ENCODE measurements at places on chromosomes 11 and 22.

DNA sequence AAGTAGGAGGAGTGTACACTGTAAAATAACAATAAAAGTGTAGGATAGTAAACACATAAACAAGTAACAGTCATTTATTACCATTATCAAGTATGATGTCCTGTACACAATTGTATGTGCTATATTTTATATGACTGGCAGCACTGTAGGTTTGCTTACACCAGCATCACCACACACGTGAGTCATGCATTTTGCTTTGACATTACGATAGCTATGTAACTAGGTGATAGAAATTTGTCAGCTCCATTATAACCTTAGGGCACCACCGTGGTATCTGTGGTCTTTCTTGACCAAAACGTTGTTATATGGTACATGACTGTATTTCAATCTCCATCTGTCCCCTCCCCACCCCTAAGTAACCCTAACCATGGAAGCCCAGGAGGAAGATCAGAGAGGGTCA lies 1.1 kb downstream of the DNAL4 start:
- no peak for DNase-seq

DNA sequence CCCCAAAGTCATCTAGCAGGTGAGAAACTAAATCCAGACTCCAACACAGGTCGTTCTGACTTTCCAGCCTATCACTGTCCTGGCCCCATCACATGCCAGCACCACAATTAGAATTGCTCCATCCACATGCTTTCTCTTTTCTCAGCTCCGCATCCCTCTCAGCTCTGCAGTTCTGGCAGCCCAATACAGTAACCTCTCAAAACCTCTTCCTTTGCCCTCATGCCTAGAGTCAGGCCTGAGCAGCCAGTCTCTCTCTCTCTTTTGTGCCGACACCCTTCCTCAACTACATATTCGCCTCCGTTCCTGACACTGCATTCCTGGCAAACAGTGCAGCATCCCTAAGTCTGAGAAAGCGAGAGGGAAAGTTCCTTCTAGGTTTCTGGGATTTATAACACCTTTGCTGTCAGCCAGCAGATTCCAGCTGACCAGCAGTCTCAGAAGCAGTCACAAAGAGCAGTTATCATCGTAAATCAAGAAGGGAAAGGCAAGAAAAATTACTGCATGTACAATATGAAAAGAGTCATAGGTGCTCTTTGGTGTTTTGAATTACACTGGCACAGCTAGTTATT lies 258.0 kb downstream of the FAT3 start:
- DNase-seq, result no peak

DNA sequence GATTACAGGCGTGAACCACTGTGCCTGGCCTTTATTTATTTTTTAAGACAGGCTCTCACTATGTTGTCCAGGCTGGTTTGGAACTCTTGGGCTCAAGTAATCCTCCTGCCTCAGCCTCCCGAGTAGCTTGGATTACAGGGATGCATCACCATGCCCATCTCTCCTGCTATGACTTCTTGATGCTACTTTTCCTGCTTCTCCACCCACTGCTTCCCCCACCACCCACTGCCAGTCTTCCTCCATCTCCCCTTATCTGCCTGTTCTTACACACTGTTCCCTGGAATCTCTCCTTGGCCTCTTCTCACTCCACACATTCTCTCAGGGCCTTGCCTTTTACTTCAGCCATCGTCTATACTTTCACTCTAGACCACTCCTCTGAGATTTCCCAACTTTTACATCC lies 17.3 kb upstream of the TPP1 start:
- no peak for DNase-seq

DNA sequence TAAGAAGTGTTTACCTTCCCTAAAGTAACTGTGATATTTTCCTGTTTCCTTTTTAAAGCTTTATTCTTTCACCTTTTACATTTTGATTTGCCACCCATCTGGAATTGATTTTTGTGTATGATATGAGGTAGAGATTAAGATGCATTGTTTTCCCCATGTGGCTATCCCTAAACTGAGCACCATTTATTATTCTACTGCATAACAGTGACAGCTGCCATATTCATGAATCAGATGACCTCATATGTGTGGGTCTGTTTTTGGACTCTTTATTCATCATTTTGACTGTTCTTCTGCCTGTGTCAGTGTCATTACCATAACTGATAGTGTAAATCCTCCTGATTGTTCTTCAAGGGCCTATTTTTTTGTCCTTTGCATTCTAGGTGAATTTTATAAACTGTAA lies 50.8 kb downstream of the HIPK3 start:
- peak; percentile 6 for DNase-seq

DNA sequence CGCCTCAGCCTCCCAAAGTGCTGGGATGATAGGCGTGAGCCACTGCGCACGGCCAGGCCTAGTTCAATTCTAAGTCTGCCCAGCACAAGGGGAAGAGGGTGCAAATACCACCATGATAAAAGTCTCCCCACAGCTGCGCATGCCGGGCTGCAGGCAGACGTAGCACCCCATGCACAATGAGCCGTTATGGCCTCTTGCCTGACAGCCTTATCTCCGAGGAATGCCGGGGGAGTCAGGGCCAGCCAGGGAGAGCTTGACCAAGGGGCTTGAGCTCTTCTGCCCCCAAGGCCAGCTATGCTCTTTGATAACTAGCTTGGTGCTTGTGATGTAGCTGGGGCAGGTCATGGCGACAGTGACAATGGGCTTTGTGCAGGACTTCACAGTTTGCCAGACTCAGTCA lies 13.7 kb upstream of the SCUBE1 start:
- no peak for DNase-seq

DNA sequence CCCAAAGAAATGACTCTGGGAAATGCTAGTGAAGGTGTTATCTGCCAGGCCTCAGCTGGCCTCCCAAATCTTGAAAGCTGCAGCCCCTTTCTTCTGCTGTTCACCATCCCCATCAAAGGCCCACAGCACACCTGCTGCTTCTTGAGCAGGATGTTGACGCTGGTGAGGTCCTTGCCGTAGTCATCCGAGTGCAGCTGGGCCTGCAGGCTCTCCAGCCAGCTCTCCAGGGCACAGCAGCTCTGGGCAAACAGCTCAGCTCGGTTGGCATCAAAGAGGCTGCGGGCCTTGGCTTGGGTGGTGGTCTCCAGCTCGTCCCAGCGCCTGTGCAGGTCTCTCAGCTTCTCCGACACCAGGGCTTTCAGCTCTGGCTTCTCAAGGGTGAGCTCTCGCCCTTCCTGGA lies 18.5 kb upstream of the RBM4B start:
- no peak for DNase-seq

DNA sequence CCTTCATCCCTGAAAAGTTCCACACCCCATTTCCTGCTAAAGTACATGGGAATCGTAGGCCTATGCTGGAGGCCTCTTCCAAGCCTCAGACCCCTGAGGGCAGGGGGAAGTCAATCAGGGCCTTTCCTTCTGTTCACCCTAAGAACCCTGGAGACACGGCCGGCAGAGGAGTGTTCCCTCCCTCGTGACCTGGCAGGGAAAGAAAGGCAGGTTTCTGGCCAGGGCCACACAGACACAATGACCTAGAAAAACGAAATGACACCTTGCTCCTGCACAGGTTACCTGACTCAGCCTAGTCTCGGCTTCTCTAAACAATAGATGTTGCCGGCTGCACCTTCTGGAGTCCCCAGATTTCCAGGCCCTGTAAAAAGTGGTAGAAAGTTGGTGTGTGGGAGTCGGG lies 60.6 kb upstream of the CADM1 start:
- DNase-seq, result no peak

DNA sequence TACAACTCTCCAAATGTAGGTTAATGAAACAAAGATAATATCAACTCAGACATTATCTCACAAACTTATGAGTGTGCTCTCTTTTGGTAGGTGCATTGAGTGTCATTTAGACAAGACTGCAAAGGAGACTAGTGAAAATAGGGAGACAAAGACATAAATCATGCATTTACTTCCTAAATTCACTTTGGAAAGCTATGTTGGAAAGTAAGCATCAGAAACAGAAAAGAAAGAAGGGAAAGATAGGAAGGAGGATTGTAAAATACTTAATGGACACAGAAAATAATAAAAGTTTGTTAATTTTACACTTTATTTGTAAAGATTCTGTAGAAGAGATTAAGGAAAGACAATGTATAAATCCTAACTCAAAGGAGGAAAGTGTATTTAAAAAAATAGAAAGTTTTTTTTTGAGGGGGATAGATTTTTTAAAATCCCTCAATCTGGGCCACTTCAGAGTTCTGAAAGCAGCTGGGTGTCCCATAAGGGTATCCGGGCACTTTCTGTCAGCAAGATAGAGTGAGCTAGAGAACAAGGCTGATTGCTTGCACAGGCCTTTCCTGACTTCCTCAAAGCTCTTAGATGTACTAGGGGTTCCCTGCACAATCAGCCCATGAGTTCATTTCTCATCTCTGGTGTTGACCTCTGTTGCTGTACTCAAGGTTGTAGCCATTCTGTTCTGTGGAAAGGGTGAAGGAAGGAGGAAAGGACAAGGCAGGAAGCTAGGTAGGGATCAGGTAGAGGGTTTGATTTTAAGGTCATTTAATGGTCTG lies 22.4 kb upstream of the RDX start:
- DNase-seq, result no peak

DNA sequence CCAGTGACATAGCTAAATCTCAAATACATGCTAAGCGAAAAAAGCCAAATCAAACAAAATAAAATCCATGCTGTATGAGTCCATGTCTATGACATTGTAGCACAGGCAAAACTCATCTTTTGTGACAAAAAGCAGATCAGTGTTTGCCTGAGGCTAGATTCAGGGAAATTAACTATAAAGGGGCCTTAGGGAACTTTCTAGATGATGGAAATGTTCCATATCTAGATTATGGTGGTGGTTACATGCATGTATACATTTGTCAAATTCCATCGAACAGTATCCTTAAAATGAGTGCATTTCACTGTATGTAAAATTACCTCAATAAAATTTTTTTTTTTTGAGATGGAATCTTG lies 14.9 kb downstream of the CD5 start:
- no peak for DNase-seq

- DNase-seq, result no peak
These were observed 8.5 kb downstream of the BATF2 start for GRCh38 chr11:64987998-64988854.

DNA sequence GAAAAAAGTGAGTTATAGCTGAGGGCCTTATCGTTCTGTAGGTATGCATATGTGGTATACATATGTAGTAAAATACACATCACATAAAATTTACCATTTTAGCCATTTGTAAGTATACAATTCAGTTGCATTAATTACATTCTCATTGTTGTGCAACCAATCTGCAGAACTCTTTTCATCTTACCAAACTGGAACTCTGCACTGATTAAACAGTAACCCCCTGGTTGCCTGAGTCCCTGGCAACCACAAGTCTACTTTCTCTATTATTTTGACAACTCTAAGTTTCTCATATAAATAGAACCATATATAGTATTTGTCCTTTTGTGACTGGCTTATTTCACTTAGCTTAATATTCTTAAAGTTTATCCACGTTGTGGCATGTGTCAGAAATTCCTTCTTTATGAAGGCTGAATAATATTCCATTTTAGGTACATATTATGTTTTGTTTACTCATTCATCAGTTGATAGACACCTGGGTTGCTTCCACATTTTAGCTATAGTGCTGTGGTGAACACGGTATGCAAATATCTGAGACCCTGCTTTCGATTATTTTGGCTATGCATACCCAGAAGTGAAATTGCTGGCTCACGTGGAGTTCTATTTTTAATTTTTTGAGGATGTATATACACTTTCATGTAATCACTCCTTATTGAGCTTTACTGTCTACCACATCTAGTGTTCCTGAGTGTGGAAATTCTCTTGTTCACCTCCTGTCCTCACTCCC lies 1.6 kb upstream of the DDX10 start:
- DNase-seq, result no peak

DNA sequence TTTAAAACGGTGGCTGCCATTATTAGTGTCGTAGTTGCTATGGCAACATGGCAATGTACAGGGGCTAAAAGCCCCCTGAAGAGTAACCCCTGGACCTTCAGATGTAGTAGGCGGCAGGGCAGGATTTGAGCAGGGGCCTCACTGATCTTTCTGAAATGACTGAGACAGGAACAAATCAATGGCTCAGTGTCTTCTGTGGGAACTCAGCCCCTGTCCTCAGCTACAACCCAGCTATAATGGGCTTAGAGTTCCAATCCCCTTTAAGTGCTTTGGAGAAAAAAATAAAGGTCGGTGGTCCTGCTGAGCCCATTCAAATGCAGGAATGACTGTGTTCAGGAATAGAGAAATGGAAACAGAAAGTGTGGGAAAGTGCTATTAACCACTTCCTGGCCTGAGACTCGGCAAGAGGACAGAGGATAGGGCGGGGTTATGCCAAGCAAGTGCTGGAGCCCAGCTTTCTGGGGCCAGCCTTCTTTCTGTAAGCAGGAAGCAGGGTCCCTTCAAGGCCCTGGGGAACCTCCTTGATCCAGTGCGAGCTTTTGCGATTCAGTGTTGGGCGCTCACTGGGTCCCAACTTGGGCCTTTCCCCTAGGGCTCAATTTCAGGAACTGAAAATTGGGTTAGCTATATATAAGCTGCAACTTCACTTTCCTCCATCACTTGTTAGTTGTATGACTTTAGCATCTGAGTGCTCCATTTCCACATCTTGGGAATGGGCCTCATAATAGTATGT lies 6.1 kb upstream of the CD82 start:
- no peak for DNase-seq

DNA sequence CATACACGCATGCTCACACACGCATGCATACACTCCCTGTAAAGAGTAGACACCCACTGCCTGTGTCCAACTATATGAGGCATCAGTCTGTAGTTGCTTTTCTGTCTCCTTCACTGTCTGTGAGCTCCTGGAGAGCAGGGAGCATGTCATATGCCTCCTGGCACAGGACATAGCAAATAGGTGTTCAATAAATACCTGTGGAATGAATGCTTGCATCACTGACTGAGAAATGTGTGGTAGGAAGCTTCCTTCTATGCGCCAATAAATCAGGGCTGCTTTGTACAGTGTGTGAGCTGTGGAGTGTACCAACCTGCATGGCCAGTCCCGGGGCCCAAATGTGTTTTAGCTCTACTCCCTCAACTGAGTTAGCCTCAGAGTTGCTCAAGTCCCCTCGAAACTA lies 37.2 kb upstream of the NAV2 start:
- no peak for DNase-seq

- DNase-seq, result no peak
These were observed 40.4 kb downstream of the SHISAL1 start for GRCh38 chr22:44272401-44272771.

DNA sequence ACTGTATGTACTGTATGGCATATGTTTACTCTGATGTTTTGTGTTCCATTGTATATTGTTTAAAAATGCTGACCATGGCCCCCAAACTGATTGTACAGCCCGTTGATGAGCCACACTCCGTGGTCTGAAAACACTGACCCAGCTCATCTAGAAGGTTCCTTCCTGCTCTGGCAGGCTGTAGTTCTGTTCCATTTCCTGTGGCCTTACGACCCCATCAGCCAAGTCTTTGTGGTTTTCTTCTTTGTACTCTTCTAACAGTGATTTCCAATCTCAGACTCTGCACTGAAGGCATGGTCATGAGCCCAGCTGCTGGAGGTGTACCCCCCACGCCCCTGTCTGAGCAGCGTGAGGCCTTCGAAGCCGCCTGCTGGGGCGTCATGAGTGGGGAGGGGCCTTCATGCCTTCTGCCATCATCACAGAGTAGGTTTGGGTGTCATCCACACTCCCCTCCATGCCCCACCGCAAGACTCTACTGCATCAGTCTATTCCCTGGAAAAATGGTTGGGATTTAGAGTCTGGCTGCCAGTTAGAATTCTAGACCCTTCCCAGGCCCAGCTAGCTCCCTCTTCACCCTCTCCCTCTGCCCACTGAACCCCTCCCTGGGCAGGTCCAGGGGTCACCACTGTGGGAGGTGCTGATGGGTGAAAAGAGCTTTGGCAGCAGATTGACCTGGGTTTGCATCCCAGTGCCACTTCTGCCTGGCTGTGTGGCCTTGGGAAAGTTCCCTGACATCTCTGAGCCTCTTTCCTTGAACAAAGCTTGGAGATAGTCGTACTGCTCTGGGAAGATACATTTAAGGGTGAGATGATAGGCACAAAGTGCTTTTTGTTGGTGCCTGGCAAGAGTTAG lies 11.3 kb upstream of the C11orf96 start:
- no peak for DNase-seq
